ENCODE measurements at places on chromosomes 1 and 21.

DNA sequence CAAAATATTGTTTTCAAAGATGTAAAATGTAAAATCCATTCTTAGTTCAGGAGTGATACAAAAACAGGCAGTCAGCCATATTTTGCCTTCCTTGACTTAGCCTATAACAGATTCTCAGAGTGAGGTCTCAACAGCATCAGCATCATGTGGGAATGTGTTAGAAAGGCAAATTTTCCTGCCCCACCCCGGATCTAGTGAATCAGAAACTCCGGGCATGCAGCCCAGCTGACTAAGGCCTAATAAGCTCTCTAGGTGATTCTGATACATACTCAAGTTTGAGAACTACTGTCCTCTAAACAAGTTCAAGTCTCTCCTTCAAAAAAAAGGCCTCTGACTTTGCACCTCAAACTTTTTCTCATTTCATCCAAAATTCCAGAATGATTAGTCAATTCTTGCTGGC, 46.9 kb upstream of the PRRC2C start:
- no peak for DNase-seq

- no peak for DNase-seq
Measured at GRCh38 chr1:213034713-213035112, 16.3 kb upstream of the RPS6KC1 start.

DNA sequence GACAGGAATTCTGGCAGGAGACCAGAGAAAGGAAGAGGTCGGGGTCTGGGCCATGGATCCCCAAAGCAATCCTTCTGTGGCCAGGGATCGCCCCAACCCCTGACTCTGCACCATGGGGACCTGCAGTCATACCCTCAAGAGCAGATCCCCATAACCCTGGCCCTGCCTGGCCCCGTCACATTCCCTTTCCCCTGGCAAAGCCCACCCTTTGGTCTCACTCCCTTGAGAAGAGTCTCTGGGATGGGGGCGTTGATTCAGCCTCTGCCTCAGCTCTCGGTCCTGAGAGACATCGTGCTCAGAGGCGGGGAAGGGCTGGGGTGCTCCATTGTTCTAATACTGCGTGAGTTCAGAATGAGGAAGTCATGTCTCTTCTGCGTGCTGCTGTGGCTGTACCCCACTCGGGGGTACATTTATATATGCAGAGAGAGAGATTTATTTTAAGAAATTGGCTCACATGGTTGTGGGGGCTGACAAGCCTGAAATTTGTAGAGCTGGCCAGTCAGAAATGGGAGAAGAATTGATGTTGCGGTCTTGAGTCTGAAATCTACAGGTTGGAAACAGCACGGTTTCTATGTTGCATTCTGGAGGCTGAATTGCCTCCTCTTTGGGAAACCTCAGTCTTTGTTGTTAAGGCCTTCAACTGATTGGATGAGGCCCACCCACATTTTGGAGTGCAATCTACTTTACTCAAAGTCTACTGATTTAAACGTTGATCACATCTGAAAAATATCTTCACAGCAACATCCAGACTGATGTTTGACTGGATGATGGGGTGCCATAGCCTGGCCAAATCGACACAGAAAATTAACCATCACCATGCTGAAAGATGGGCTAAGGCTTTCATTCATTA, 4.2 kb upstream of the PADI2 start:
- no peak for DNase-seq

DNA sequence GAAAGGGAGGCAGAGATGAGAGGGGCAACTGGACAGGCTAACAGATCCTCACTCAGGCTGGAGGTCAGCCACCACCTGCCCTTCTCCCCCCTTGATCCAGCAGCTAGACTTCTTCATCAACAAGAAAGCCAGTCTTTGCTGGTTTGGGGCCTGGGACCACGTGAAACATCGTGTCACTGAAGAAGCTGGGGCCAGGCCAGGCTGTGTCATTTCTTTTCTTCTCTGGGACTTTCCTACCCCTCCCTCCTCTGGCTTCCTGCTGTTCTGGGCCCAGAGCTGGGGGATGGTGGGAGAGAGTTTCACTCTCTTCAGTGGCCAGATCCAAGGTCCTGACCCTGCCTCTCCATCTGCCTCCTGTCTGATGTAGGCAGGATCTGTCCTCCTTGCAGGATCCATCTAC, 18.1 kb upstream of the SLC26A9 start:
- no peak for DNase-seq

DNA sequence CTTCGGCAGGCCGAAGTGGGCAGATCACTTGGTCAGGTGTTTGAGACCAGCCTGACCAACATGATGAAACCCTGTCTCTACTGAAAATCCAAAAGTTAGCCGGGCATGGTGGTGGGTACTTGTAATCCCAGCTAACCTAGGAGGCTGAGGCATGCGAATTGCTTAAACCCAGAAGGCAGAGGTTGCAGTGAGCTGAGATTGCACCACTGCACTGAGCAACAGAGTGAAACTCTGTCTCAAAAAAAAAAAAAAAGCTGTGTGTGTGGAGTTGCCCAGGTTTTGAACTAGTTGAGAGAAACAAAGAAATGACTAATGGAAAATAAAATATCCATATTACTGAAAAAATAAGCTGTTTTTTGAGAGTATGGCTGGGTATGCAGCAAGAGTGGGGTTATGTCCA, 100.2 kb downstream of the GTF2B start:
- DNase-seq = no peak

- DNase-seq = no peak
Measured at GRCh38 chr1:158933621-158934020, 2.3 kb downstream of the PYHIN1 start.

DNA sequence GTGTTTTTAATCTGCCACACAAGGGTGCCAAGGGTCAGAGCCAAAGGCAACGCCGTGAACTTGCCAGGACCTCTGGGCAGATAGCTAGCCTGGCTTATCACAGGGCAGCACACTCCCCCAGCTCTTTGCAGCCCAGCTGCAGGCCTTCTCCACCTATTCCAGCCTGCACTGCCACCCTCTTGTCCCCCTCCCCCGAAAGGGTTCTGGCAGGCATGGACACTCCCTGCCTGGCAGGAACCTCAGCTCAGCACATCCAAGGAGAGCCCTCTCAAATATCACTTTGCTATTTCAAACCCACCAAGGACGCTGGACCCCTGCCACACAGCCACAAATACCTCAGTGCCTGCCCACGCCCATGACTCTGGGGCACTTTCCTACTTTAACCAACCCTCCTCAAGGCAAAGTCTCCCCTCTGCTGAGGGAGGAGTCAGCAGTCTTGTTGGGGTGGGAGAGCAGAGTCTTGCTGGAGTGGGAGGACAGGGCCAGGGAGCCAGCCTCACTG, 9.1 kb downstream of the SSBP3 start:
- no peak for DNase-seq

GRCh38 chr21:32538147-32538792, 47.1 kb downstream of the TCP10L start:
- no peak for DNase-seq

DNA sequence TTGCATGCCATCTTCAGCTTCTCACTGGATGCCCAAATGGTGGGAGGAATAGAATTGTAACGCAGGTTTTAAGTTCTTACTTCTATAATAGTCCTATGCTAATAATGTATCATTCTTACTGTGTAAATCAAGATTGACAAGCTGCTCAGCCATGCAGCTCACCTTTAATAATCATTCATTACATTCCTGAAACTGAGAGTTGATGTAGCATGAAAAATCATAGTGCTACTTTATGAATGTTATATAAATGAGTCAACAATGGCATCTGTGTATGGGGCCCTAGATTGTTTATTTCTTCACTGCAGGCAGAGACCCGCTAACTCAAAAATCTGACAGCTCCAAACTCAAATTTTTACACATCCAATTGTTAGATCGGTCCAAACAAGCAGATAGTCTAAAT, 34.4 kb downstream of the FH start:
- no peak for DNase-seq

- DNase-seq = no peak
Measured at GRCh38 chr21:28639737-28640136, 352.9 kb downstream of the LTN1 start.

GRCh38 chr1:18256282-18257235, 149.0 kb downstream of the IGSF21 start:
- no peak for DNase-seq

DNA sequence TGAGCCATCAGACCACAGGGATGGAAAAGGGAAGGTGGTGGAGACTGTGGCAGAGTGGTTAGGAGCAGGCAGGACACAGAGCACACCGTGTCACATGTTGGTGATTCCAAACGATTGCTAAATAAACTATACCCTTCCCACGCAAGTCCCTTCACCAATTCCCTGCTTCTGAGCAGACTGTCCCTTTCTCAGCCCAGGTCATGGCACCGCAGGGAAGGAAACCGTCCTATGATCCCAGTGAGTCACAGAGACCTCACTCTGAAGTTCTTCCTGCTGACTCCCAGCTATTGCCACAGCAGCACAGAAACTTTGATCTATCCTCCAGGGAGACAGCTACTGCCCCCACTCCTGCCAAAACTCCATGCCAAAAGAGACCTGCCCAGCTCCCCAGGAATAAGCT, 19.2 kb downstream of the RIMS3 start:
- DNase-seq = no peak

DNA sequence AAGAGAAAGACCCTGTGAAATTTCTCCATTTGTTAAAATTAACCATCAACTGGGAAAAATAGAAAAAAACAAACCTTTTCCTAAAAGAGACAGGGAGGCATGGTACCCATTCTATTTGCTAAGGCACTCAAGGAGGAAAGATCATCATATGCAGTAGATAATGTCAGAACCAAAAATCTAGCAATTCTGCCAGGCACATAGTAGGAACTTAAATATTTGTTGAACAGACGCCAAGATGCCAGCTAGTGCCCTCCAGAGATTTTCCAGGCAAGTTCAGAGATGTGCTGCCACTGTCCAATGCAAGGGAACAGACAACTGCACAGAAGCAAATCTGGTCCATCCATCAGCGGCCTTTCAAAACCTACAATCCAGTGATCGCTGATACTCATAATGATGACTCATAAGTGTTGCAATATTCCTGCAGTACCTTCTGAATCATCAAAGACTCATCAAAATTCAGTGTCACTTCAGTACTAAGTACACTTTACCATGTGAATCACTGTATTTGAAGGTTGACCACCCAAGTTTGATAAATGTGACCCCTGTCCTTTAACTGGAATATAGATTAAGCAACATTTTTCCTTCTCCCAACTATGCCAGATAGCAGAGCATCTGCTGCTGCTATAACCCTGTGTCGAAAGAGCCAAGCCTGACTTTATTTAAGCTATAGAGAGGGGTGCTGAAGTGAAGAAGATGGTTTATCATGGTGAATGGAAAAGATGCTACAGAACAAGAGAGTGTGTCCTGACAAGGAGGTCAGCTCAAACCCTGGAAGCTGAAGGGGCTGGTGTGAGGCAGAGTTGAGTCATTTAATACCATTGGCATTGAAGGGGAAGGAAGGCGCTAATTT, 99.1 kb downstream of the MT1HL1 start:
- DNase-seq = no peak

GRCh38 chr21:41405321-41405720, 20.7 kb upstream of the MX1 start:
- no peak for DNase-seq

All from activated effector memory CD4-positive, alpha-beta T cell treated with anti-CD3 and anti-CD28 coated beads, Interleukin-2, amount 50 U/mL, for 16 hours (primary cell).